HCT116 (cell line): ENCODE measurements at places on chromosomes 3 and 15. TPM values are rescaled to one million over a fixed set of nuclear protein-coding genes. Genes with fewer than 3 reads are reported as not detected.

- no peaks in the 10 kb centered on the region for H3K27me3 ChIP-seq
- DNase-seq = no peak
- no peak overlapping the region for H3K4me3 ChIP-seq
- no peaks in the 10 kb centered on the region for H3K36me3 ChIP-seq
- H3K27ac ChIP-seq = no peak overlapping the region
- H3K4me1 ChIP-seq = peaks cover 38% of the 10 kb centered on the region
Measured at GRCh38 chr15:57595011-57595866, 3.5 kb downstream of the MYZAP start.

DNA sequence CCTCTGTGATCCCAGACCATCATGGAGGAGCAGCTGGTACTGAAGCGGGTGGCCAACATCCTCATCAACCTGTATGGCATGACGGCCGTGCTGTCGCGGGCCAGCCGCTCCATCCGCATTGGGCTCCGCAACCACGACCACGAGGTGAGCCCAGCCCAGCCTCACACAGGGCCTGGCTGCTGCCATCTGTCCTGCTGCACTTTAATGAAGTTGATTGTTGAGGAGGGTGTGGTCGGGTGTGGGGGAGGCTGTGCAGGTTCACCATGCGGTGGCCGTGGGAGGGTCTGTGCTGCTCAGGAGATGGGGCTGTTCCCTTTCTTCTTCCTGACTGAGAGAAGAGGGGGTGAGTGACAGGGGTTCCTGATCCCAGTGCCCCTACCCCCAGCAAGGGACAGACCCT is 30.6 kb downstream of the ACAD9 start:
- H3K4me1 ChIP-seq = no peaks in the 10 kb centered on the region
- no peaks in the 10 kb centered on the region for H3K27me3 ChIP-seq
- H3K36me3 ChIP-seq = peaks cover 34% of the 10 kb centered on the region
- no peak for DNase-seq
- H3K4me3 ChIP-seq = no peak overlapping the region

- no peaks in the 10 kb centered on the region for H3K27me3 ChIP-seq
- DNase-seq = no peak
- peaks cover 7% of the 10 kb centered on the region; the same call in 1 of the 2 replicates for H3K4me1 ChIP-seq
- no peaks in the 10 kb centered on the region for H3K36me3 ChIP-seq
Measured at GRCh38 chr3:44342176-44342790, 3.7 kb downstream of the TCAIM start.

DNA sequence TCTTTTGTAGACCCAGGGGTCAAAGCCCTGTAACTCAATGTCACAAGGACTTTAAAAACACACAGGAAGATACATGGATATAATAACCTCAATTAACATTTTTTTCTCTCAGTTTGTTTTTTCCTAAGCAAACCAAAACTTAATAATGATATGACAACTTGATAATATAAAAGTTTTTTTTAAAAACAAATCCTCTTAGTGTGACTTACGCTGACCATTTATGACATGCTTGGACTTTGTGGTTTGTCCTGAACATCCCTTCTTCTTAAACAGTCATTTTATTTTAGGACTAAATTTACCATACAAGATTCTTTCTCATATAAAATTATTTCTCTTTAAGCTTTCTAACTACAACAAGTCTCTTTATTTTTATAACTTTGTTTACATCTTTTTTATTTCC is 25.4 kb upstream of the FAM3D start:
- no peaks in the 10 kb centered on the region for H3K36me3 ChIP-seq
- peak; percentile 41 for DNase-seq
- H3K4me1 ChIP-seq = no peaks in the 10 kb centered on the region
- H3K4me3 ChIP-seq = no peak overlapping the region
- no peak overlapping the region for H3K27ac ChIP-seq

DNA sequence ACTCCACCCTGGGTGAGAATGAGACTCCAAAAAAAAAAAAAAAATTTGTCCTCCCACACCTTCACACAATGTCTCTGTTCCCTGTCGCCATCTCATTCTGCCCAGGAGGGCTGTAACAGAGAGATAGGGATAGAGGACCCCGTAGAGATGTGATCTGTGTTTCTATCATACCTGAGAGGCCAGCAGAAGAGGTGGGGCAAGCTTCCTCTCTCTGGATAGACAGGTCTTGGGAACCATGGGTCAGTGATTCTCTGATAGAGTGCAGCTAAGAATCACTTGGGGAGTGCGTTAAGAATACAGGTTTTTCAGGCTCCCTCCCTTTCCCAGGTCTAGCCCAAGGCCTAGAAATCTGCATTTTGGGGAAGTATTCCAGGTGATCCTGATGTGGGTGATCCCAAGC is 8.3 kb downstream of the CA12 start:
- peaks cover 21% of the 10 kb centered on the region for H3K4me1 ChIP-seq
- no peak overlapping the region for H3K4me3 ChIP-seq
- H3K36me3 ChIP-seq = no peaks in the 10 kb centered on the region

GRCh38 chr15:45126535-45127158 is 3.0 kb downstream of the DUOXA1 start:
- peak; percentile 36 for DNase-seq
- H3K27ac ChIP-seq = no peak overlapping the region
- H3K36me3 ChIP-seq = no peaks in the 10 kb centered on the region
- H3K4me3 ChIP-seq = no peak overlapping the region

DNA sequence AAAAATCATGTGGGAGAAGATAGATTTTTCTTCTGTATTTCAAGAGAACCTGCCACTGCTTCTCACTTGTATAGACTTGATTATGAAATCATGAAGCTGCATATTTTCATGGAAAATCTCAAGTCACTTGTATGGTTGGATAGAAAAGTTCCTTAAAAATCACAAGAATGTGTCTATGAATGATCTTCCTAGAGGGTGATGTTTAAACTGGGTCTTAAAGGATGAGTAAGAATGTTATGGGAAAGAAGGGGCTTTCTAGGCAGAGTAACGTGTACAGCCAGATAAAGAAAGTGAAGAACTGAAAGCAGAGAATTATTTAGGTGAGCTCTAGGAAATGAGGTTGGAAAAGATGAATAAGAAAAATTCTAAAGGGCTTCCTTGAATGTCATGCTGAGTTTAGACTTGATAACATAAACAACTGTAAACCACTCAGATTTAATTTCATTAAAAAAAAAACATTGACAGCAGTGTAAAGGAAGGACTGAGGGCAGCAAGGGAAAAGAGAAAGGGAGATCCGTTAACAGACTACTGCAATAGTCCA is 5.0 kb downstream of the CD47 start:
- no peak for DNase-seq
- H3K27me3 ChIP-seq = no peaks in the 10 kb centered on the region
- H3K4me1 ChIP-seq = peaks cover 14% of the 10 kb centered on the region
- H3K4me3 ChIP-seq = no peak overlapping the region
- no peaks in the 10 kb centered on the region for H3K36me3 ChIP-seq
- H3K27ac ChIP-seq = no peak overlapping the region

Gene NUDT16
- 9.7 TPM for total RNA-seq

Gene ADAMTS9
- total RNA-seq = 0.05 TPM

Gene FSTL1
- total RNA-seq = 20.7 TPM

Gene IL12A
- total RNA-seq = 2.8 TPM

Gene MKRN2OS
- total RNA-seq = not detected

Gene DZIP1L
- total RNA-seq = 9.6 TPM

Gene NLGN1
- total RNA-seq = not detected

Gene ITPR1
- total RNA-seq = 9.2 TPM

Gene PTX3
- 0.37 TPM for total RNA-seq

Gene ROBO1
- total RNA-seq = 0.27 TPM

Gene CAPN3
- 1.8 TPM for total RNA-seq
